ENCODE measurements at places on chromosomes 6 and 20.
A peak's percentile ranks its signal among the peaks of the same experiment; 100 is the strongest.

DNA sequence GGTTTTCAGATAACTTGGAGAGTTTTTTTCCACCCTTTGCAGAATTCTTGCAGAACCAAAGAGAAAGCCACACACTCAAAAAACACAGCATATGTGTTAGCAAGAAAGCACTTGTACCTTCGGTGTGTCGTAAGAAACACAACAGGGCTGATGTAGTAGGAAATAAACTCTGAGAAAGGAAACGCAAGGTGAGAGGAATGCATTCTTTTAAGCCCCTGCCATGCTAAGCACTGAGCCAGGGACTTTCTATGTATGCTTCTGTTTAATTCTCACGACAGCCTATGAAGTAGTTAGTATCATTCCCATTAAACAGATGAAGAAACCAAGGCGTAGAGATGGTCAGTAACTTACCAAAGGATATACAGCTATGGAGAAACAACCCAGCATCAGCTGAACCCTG is 23.1 kb downstream of the NEDD9 start:
- DNase-seq: no peak

DNA sequence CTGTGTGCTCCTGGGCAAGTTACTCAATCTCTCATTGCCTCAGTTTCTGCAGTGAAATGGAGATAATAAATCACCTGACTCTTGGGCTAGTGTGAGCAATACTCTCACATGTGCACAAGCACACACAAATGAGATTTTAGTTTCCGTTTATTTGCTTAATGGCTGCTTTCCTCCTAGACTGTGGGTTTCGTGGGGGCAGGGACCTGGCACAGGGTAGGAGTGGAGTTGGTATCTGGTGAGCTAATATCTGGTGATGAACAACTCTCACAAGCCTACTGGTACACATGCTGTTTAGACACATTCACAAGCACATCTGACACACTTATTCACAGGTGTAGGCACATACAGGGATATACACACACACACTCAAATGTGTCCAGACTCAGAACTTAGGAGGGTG is 73.8 kb downstream of the TOX2 start:
- DNase-seq: no peak

- DNase-seq: peak; percentile 32
Observed at GRCh38 chr6:158461954-158462353, 97.9 kb upstream of the TMEM181 start.

- no peak for DNase-seq
Observed at GRCh38 chr20:20454850-20455627, 87.1 kb downstream of the INSM1 start.

GRCh38 chr6:111846066-111846465 is 27.2 kb downstream of the FYN start:
- DNase-seq: no peak

GRCh38 chr20:4227085-4227821 is 211.9 kb upstream of the RNF24 start:
- DNase-seq: peak; percentile 85

GRCh38 chr6:52995913-52996645 is 995 bp upstream of the GSTA4 start:
- peak; percentile 57 for DNase-seq

DNA sequence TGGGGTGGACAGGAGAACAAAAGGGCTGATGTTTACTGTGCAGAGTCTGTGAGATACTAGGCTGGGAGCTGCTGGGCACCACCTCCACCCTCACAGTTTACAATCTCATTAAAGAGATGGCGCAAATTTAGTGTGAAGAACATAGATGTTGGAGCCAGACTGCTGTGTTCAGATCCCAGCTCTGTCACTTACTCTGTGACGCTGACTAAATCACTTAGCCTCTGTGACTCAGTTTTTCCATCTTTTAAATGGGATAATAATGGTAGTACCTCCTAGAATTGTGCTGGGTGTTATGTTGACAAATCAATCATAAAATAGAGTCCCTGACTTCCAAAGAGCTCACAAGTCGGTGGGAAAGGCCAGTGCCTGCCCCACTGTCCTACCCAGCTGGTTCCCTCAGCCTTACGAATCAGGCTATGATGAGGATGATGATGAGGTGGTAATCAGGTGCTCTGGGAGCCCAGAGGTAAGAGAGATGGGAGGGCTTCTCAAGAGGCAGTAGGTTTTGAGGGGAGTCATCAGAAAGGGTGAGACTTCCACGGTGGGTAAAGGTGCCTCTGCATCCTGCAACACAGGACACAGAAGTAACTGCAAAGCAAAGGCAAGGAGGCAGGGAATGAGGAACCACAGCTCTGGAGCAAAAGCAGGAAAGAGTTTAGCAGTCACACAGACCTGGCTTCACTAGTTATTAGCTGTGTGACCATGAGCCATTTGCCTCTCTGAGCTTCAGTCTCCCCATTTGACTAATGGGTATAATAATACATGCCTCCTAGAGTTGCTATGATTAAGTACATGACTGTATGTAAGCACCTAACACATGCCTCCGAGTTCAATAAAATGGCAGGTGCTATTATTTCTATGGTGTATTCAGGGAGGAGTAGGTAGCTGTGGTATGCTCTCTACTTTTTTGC is 8.9 kb downstream of the FYN start:
- no peak for DNase-seq

DNA sequence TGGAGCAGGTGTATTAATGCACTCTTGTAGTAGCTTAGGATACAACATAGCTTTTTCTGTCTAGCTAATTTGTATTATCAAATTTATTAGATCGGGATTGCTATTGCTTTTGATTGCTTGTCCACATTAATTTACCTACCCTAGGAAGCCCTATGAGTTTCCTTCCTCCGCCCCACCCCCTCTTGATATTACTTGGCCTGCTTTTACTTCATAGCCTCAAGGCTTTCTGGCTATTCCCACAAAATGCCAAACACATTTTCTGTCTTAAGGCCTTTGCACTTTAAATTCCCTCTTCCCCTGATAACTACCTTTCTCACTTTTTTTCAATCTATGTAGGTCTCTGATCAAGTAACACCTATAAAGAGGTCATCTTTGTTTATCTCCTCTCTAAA is 99.1 kb upstream of the PRSS16 start:
- DNase-seq: no peak

DNA sequence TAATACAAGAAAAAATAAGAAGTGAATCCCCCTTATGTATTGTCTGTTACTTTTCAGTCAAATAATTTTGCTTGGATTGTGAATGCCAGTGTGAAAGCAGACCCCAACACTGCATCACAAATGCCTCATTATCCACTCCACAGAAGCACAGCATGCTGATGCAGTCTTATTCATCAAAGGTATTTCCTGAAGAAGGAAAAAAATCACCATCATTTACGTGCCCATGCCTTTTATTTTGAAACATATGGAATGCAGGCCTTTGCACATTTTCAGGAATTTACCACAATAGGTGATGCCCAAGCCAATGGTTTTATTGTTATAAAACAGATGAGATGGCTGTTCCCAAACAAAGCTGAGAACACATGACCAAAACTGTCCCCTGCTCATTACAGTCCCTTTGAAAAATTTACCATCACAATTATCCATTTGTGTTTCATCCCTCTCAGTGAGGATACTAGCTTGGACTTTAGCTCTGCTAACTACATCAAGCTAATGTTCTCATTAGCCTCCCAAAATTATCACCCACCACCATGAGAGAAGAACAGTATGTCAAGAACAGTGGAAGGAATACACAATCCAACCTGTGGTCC is 180.6 kb upstream of the HTR1E start:
- no peak for DNase-seq

GRCh38 chr6:14066782-14067406 is 50.7 kb upstream of the CD83 start:
- DNase-seq: peak; percentile 85

DNA sequence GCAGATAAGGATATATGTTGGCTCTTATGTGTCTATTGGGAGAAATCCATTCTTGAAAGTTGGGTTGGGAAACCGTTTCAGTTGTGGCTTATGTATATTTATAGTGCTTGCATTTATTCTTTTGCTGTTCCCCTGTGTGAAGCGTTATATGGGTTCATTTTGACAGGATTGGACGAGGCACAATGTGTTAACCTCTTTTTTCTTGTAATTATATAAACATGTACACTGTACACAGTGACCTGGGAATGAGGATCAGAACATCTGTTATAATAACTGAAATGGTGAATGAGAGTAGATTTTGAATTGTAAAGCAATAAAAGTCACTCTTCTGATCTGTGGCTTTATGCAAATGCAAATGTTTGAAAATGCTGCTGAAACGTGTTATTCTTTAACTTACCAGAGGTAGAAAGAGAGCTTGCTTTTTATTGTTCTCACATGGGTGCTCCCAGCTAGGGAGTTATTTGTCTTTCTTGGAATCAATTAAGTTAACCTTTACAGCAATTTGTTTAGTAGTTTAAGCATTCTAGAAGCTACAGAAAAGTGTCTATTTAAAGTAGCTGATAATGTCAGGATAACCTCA is 213.7 kb downstream of the GRIK2 start:
- no peak for DNase-seq

DNA sequence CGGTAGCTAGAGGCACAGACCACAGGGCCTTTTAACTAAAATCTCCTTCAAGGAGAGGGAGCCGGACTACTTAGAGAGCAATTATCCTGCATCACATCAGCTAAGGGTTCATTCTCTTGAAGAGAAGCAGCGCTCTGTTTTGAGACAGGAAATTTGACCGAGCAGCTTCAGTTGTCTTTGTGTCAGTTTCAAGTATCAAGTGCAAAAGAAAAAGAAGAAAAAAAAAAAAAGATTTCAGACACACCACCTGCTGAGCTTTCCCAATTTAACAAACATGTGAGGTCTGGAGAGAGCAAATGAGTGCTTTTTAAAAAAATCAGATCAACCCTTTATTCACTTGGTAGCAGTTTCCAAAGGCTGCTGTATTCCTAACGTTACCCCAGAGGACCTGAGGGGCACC is 273.5 kb upstream of the POU3F2 start:
- no peak for DNase-seq

DNA sequence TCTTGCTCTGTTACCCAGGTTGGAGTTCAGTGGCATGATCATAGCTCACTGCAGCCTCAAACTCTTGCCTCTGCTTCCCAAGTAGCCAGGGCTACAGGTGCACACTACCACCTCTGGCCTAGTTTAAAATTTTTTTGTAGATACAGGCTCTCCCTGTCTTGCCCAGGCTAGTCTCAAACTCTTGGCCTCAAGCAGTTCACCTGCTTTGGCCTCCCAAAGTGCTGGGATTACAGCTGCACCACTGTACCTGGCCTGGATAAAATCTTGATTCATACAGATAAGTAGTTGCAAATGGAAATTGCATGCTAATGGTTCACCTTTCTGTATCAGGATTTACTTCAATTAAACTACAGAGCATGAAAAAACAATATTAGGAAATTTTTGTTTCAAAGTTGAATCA is 4.2 kb downstream of the CD2AP start:
- no peak for DNase-seq

DNA sequence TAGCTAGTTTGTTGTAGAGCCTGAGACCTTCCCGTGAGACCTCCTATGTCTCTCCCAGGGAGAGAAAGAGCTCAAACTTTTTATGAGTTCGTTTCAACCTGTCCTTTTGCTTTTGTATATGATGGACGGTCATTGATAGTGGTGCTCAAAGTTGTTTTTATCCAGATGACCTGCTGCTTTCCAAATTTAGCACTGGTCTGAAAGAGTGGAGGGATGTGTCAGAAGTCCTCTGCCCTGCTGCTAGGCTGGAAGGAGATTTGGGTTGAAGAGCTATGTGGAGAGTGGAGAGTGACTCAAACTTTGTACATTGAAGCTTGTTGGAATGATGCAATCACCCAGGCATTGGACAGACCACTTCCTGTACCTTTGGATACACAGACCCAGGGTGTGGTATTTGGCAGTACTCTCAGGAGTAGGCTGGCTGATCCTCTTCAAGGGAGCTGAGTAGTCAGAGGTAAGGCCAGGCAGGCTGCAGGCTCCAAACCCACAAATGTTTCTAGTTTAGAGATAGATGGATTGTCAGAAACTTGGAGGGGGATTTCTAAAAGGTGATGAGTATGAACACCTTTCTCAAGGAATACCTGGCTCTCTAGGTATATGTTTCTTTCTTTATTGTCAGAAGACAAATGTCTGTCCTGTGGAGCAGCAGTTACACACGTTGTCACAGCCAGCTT is 49.4 kb upstream of the RREB1 start:
- DNase-seq: peak; percentile 62

- DNase-seq: no peak
Observed at GRCh38 chr6:9087470-9087869, 652.1 kb upstream of the SLC35B3 start.

DNA sequence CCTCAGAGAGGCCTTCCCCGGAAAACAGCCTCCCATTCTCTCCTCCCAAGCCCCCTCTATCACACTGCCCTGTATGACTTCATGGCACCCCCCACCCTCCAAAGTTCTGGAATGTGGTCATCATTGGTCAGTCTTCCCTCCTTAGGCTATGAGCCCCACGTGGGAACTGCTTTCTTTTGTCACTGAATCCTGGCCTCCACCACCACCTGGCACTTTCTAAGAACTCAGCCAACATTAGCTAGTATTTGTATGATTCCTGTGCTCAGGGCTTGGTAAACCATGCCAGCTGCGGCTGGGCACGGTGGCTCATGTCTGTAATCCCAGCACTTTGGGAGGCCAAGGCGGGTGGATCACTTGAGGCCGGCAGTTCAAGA is 8.4 kb upstream of the E2F1 start:
- no peak for DNase-seq

DNA sequence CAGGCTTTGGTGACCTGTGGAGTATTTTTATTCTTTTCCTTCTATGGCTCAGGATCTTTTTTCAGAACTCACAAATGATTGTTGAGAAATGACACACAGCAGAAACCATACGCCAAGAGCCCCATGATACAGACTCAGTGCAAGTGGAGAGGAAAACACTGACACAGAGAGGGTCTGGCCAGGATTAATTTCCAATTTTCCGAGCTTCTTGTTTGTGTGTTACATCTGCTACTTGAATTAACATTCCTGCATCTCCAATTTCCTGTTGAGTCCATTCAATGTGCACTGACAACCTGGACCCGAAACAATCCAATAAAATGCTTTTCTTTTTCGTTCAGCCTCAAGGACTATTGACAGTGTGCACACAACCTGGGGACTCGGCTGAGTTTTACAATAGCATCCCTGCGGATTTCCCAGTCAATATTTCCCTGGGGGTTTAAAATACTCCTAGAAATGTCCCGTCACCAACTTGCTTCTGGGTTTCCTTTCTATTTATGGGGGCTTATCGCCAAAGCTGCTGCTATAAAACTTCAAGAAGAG is 4.9 kb upstream of the MLN start:
- no peak for DNase-seq

GRCh38 chr6:137233911-137234863 is 15.0 kb upstream of the IFNGR1 start:
- peak; percentile 85 for DNase-seq

Data from suppressor macrophage treated with lipopolysaccharide for 1 hour (primary cell).